ENCODE measurements at places on chromosomes 4 and X.

- DNase-seq: no peak
These were observed 300.7 kb downstream of the NR3C2 start for GRCh38 chr4:148141501-148141900.

- DNase-seq: no peak
These were observed 51.4 kb downstream of the NDST3 start for GRCh38 chr4:118085700-118086099.

DNA sequence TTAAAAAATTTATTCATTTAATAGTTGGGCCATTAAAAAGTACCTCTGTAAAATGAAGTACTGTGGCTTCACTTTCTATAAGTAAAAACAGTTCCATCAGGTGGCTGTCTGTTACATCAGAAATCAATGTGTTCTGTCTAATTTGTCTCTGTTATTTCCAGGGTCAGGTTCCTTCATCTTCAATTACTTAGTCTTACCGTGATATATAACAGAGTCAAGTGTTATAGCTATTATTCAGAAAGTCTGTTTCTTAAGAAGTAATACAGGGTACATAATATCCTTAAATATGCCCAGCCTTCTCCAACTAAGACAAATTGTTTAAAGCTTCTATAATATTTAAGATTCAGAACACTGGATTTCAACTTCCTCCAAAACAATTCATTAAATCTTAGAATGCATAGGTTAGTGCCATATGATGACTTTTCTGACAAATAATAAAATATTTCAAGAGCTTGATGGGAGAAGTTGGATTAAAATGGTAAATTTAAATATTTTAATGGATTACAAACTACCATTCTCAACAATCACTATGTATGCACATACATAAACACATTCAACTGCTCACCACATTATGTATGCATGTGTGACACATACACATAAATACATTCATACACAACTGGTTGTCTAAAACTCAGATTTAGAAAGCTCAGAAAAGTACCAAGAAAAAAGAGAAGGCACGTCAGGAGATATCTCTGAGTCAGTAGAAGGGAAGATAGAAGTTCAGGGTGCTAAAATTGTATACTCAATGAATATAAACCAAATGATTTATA, 268.5 kb downstream of the PRDM5 start:
- no peak for DNase-seq

- no peak for DNase-seq
These were observed 38.5 kb downstream of the ABCG2 start for GRCh38 chr4:88119943-88120342.

DNA sequence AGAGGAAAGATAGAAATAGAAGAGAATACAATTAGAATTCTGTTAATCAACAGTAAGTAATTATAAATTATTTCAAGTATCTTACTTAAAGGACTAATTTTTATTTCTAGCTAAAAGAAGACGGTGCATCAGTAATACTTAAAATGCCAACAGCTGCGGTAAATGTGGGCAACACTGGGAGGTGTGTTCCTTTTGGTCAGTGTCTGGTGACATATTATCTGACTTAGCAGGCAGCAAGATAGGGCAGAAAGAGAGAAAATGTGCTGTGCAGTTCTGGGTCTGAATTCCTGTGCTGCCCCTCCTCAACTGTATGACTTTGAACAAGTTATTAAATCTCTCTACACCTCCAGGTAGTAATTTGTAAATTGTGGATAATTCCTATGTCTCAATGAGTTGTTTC, 120.6 kb downstream of the ZNF827 start:
- no peak for DNase-seq

DNA sequence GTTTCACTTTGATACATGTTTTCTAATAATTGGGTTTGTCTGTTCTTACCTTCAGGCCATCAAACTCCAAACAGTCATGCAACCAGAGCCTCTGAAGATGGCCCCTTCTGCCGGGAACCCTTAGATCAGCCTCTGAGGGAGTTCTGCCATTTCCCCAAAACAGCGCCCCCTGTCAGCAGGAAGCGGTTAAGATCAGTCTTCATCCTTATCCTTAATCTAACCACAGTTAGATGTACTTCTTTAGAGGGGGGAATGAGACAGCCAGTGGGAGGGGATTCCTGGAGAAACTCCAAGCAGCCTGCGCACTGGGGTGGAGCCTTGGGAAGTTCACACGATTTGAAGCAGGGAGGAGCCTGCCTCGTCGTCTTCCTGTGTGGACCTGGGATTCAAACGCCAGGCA, 185.4 kb downstream of the INPP4B start:
- DNase-seq: no peak

GRCh38 chrX:32778965-32779364, 432.4 kb downstream of the DMD start:
- no peak for DNase-seq

DNA sequence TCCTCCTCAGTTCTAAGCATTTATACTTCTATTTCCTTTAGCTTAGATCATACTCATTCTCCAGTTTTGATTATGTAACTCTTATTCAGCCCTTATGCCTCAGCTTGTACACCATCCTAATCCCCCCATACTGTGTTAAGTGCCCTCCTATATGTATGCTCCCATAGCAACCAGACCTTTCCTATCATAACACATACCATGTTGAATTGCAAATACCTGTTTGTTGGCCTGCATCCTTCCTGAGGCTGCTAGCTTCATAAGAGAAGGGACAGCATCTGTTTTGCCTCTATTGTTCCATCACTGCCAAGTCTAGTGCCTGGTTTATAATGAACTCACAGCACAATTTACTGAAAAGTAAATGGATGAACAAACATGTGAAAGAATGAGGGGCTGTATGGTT, 443.7 kb downstream of the CENPC start:
- DNase-seq: no peak

DNA sequence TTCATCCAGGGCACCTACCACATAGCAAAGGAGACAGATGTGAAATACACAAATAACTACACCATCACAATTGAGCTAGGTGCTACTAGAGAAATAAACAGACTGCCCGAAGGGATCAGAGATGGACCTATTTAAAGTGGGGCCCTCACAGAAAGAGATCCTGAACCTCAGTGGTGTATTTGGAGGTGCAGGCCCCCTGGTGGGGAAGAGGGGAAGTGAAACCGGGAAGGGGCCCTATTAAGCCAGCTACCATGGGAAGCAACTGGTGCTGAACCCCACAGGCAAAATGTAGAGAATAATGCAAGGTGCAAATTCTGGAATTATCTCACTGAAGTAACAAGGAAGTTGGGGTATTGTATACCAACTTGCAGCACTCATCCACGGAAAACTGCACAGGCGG, 78.6 kb upstream of the FAM9A start:
- no peak for DNase-seq

DNA sequence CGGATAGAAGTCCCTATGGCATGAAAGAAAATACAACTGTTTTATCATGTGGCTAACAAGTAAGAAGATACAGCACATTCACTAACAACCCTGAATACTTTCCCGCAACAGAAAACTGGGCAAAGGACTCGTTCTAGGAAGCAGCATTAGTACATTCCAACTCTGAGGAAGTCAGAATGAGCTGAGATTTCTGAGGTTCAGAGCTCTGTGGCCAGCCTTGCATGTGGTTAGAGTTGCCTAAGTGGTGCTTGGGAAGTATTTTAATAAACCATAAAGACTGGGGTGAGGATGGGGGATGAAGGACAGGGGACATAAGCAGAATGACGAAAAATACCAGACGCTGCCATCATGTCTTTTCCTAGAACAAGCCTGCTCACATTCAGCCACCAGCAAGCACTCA, 82.2 kb downstream of the EFHC2 start:
- DNase-seq: no peak

GRCh38 chr4:16160457-16160856, 65.8 kb downstream of the TAPT1 start:
- DNase-seq: no peak

- DNase-seq: no peak
These were observed 29.6 kb downstream of the C4orf54 start for GRCh38 chr4:99628040-99628439.

DNA sequence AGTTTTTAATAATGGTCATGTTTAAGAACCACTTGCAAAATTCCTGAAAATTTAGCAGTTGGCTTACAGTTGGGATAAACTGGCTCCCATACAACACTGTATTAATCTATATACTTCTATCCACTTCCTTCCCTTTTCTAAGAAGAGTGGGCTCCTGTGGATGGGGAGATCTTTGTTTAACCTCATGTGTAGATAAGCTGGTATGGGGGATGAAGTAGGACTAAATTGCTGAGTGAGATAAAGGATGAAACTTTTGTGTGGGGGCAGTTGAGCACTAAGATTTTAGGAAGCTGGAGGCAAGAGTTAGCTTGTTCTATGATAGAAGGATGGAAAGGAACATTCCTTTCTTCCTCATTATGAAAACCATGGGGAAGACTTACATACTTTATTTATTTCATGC, 54.6 kb upstream of the ATP8A1 start:
- no peak for DNase-seq

DNA sequence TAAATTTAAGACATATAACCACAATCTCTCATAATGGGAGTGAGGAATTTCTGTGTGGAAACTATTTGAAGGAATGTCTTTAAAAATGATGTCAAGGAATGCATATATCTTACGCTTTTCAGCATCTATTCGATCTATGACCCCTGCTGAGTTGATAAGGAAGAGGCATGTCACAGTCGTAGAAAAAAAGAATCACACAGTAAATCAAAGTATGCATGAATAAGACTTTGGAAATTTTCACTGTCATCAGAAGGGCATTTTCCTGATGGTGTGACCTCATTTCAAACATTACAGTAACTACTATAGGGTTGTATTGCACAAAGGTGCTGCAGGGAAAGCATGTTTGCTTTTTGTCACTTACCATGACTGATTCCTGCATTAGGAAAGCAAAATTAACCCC, 41.5 kb downstream of the REELD1 start:
- no peak for DNase-seq

GRCh38 chr4:2413821-2414610, 4.4 kb downstream of the ZFYVE28 start:
- DNase-seq: no peak

DNA sequence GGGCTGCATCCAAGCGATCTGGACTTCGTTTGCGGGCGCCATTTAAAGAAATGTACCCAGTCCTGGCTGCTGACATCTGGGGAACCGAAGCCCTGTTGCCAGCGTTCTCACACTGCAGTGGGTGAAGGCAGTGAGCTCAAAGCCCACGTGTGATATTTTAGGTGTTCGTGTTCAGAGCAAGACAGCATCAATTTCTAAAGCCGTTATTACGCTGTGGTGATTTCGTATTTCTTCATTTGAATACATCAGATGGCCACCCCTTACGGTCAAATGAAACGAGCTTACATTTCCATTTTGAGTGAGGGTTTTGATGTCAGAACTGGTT, 376 bp upstream of the C4orf36 start:
- no peak for DNase-seq

DNA sequence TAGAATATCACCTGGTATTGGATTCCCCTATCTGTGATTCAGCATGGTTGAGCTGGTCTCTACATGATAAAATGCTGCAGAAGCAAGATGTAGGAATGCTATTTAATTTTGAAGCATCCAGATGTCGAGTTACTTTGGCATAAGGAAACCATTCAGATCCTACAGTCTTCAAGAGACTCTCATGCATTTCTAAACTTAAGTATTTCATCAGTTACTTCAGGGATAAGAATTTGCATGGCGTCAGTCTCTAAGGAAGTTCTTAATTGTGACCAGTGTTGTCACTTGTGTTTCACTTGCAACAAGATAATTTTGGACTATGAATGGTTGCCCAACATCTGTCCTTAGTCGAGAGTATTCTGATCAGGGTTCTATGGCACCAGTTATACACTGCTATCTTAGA, 192.4 kb downstream of the CCNG2 start:
- DNase-seq: no peak

DNA sequence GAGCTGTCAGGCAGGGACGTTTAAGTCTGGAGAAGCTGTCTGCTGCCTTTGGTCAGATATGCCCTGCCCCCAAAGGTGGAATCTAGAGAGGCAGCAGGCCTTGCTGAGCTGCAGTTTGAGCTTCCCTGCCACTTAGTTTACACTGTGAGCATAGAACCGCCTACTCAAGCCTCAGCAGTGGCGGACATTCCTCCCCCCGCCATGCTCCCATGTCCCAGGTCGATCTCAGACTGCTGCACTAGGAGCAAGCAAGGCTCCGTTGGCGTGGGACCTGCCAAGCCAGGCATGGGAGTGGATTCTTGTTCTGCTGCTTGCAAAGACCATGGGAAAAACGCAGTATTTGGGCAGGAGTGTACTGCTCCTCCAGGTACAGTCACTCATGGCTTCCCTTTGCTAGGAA, 24.3 kb downstream of the PLK4 start:
- no peak for DNase-seq

- DNase-seq: no peak
These were observed 190.9 kb downstream of the RAP1GDS1 start for GRCh38 chr4:98452091-98452490.

DNA sequence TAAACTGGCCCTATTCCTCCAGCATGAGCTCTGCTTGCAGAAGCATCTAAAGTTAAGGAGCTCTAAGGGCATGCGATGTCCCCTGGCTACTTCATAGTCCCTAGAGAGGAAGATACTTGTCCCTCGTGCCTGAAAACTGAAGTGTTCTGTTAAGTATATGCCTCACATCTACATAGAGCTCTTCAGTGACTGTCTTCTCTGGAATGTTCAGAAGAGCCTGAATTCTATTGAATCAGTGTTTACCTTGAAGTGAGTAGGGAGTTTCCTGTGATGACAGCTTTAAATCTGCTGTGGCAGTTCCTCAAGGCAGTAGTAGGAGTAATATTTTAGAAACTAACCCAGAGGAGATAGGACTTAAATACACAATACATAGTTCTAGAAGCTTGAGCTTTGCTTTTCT, 111.2 kb downstream of the ZNF518B start:
- DNase-seq: no peak

GRCh38 chr4:124682384-124682783, 30.1 kb downstream of the ANKRD50 start:
- DNase-seq: no peak

DNA sequence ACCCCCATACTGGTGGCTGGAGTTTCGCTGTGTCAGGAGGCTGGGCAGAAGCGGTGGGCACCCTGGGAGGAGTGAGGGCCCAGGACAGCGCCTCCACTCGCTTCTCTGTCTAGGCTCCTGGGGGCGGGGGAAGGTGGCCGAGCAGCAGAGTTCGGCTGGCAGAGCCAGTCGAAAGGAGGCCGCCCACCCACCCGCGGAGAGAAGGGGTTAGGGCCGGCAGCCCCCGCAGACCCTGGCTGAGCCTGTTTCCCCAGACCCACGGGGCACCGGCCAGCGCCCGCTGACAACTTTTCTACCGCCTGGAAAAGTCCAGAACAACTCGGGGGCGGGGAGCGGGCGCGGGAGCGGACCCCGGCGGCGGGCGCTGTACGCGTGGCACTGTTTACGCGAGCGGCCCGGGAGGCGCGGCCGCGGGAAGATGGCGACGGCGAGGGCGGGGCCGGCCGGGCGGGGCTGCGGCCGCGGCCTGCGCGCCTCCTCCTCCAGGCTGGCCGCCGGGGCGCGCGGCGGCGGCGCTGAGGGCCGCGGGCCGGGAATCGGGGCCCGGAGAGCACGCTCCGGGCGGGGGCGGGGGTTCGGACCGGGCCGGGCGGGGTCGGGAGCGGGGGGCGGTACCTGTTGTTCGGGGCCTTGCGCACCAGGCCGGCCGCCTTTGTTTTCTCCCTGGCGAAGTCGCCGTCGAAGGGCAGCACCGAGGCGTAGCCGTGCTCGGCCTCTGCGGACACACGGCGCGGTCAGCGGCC, 628 bp downstream of the MXD4 start:
- no peak for DNase-seq

Measured in 8988T (cell line).